ENCODE measurements at places on chromosomes 2 and 18.

DNA sequence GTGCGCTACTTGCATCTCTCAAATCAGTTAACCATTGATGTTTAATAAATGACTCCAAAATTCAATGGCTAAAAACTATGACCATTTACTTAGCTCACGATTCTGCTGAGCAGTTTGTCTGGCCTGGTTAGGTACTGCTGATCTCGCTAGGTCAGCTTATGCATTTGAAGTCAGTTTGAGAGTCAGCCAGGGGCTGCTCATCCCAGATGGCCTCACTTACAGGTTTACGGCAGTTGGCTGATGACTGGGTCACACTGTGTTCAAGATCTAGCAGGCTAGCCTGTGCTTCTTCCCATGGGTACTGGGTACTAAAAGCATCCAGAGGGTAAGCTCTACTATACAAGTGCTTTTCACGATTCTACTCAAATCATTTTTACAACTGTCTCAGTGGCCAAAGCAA is 122.1 kb downstream of the DLGAP1 start:
- DNase-seq: no peak

- peak; percentile 78 for DNase-seq
Observed at GRCh38 chr2:213995400-213996105, 415.3 kb upstream of the VWC2L start.

GRCh38 chr18:33576999-33577646 is 896 bp upstream of the ASXL3 start:
- DNase-seq: no peak

DNA sequence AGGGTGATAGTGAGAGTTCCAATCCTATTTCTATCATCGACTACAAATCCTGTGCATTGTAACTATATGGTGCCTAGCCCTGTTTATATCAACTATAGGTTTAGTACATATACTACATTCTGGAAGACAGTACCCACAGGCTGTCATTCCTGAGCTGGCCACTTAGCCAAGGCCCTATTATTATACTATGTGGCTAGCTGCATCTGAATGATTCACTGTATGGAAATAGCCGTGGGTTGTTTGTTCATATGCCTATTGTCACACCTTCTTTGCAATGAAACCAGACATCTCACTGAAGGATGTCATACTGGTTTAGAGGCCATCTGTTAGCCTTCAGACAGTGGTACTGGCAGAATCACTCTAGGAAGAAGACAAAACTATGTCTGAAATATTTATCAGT is 62.3 kb upstream of the FSIP2 start:
- DNase-seq: no peak

- no peak for DNase-seq
Observed at GRCh38 chr2:134988994-134989605, 58.1 kb downstream of the MAP3K19 start.

DNA sequence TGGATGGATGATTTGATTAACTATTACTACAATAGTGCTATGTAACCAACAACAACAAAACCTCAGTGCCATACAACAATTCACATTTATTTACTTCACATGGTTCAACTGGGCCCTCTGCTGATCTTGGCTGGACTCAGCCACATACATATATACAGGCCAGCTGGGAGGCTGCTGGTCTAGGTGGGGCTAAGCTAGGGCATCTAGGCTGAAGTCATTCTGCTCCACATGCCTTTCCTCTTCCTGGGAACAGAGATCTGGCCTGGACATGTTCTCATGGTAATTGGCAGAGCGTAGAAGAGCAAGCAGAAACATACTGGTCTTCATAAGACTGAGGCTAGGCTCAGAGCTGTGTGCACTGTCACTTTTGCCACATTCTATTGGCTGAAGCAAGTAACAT is 102.8 kb upstream of the RNF152 start:
- no peak for DNase-seq

DNA sequence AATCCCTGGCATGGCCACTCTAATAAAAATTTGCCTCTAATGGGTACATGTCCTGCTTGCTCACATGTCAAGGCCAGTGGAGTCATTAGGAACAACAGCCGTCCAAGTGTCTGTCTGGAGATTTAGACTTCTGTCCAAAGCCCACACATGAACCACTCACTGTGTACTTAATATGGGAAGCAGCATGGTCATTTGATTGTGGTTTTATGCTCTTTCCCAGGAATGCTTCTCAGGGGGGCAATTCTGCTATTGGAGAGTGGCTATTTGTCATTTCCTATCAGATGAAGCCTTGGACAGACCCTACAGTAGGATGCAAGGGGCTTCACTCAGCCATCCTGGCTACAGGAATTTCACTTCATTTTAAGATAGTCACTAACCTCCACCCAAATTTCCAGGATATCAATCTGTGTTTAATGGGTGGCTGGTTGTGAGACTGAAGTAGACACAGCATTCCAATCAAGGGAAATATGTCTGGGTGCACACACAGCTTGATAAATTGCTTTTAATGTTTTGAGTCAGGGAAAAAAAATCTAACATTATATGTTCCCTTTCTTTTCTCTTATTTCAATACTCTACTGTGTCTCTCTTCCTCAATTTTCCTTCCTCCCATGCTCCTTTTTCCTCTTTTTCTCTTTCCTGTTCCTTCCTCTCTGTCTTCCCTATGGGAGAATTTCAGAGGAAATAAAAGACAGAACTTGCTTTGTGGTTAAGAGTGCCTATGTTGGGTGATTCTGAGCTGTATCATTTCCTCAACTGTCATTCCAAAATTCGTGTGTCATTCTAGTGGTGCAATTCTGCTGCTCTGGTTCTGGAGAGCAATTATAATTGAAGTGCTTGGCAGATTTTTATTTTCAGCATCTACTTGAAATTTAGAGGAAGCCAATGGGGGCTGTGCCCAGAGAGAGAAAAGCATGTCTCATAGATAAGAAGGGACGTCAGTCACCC is 320.1 kb downstream of the OSR1 start:
- DNase-seq: peak; percentile 64

GRCh38 chr18:3037423-3037915 is 24.5 kb upstream of the LPIN2 start:
- DNase-seq: peak; percentile 77

DNA sequence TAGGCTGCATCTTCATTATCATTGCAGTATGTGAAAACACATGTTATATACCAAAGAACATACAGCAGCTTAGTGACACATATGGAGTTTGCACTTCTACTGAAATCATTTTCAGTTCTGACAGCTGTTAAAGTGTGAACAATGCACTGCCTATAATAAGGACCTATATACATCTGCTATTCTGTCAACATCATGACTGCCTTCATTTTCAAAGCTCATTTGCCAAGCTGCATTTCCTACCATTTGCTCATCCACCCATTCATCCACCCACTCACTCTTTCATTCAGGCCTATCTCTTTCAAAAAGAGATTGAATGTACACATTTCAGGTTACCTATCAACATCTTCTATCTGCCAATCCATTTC is 81.7 kb upstream of the STK17B start:
- DNase-seq: no peak

- DNase-seq: no peak
Observed at GRCh38 chr18:76406791-76407190, 88.3 kb downstream of the ZNF516 start.

- DNase-seq: no peak
Observed at GRCh38 chr18:76389716-76390115, 105.3 kb downstream of the ZNF516 start.

GRCh38 chr2:20433946-20434553 is 12.8 kb upstream of the RHOB start:
- no peak for DNase-seq

GRCh38 chr18:62607302-62607701 is 84.5 kb downstream of the ZCCHC2 start:
- no peak for DNase-seq

DNA sequence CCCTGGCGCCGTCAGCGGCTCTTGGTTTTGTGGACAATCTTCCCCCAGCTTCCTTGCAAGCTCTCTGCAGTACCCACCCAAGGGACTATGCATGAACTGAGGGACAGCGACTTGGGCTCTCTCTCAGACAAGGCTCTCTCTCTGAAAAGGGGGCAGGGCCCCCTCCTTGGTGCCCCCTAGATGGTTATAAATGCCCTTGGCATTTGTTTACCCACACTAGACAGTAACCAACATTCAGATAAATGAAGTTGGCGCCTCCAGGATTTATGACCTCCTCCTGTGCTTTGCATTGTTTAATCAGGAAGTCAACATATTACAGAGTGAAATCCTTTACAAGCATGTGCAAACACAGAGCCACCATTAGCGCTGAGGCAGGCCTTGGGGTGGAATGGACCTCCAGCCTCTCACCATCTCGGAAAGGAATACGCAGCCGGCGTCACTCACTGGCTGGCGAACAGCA is 547.4 kb upstream of the ID2 start:
- no peak for DNase-seq

- no peak for DNase-seq
Observed at GRCh38 chr18:13269521-13270011, 51.0 kb downstream of the LDLRAD4 start.

Data from osteoblast (primary cell).